ENCODE measurements at places on chromosomes 16 and 17.

DNA sequence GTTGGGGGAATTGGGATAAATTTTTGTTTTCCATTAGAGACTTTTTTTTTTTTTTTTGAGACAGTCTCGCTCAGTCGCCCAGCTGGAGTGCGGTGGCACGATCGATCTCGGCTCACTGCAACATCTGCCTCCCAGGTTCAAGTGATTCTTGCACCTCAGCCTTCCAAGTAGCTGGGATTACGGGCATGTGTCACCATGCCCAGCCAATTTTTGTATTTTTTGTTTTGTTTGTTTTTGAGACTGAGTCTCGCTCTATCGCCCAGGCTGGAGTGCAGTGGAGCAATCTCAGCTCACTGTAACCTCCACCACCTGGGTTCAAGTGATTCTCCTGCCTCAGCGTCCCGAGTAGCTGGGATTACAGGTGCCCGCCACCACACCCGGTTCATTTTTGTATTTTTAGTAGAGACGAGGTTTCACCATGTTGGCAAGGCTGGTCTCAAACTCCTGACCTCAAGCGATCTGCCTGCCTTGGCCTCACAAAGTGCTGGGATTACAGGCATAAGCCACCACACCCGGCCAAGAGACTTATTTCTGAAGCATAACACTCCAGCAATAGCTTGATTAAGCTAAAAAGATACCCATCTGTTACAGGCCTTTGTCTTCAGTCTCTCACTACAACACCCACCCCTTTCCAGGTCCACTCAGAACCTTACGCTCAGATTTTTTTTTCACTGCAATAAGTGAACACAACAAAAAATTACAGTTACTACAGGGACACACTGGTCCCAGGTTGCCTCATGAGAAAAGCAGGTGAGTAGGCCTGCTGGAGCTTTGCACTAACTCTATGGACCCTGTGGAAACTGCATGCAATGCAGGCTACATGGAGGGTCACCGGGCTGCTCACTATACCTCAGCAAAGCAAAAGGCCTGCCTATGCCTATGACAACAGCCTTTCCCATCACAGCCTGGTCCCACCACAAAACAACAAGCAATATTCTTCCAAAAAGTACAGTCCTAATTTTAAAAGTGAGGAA is 34.6 kb downstream of the KANSL1 start:
- DNase-seq: no peak

DNA sequence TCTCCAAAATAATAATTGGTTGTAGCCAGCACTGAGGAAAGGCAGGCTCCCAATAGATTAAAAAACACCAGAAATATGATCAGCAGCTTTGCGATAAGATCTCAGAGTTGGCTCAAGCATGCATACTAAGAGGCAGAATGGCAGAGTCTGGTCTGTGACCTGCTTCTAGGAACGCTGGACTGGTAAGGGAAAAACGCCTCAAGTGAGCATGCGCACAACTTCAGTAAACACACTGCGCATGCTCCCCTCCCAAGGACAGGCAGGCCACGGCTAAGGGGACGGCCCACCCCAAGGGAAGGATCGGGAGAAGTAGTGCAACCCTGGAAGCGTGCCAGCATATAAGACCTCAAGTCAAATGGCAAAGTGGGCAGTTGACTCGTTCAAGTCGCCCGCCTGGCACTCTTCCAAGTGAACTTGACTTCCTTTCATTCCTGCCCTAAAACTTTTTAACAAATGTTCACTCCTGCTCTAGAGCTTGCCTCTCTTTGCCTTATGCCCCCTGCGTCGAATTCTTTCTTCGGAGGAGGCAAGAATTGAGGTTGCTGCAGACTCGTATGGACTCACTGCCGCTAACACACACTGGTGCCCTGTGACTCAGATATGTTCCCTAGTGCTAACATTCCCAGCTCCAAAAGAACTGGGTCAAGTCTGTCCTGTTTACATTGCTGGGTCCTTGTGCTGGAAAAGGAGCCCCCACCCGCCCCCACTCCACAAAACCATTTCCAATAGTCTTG is 22.4 kb upstream of the PRM1 start:
- no peak for DNase-seq

DNA sequence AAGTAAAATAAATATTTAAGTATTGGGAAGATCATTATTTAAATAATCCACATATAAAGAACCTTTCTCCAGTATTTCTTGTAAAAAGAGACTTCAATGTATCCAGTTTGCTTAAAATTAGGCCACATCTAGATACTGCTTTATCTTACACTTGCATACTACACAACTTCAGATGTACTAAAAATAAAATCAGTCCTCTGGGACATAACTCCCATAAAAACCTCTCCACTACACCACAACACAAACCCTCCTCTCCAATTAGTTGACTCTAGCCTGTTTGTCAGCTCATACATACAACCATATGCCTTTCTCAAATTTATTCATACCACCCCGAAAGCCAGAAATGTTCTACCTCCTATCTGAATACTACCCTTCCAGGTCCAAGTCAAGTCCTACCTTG is 21.6 kb downstream of the SPOP start:
- no peak for DNase-seq

- no peak for DNase-seq
Measured at GRCh38 chr16:84079664-84080063, 37.1 kb upstream of the SLC38A8 start.

- DNase-seq: no peak
Measured at GRCh38 chr17:80663781-80664206, 119.2 kb downstream of the RPTOR start.

GRCh38 chr16:67560827-67561342 is 1.4 kb upstream of the CTCF start:
- no peak for DNase-seq

GRCh38 chr16:88931373-88931900 is 45.6 kb downstream of the CBFA2T3 start:
- no peak for DNase-seq

- no peak for DNase-seq
Measured at GRCh38 chr17:57256708-57257112, 387 bp downstream of the MSI2 start.

DNA sequence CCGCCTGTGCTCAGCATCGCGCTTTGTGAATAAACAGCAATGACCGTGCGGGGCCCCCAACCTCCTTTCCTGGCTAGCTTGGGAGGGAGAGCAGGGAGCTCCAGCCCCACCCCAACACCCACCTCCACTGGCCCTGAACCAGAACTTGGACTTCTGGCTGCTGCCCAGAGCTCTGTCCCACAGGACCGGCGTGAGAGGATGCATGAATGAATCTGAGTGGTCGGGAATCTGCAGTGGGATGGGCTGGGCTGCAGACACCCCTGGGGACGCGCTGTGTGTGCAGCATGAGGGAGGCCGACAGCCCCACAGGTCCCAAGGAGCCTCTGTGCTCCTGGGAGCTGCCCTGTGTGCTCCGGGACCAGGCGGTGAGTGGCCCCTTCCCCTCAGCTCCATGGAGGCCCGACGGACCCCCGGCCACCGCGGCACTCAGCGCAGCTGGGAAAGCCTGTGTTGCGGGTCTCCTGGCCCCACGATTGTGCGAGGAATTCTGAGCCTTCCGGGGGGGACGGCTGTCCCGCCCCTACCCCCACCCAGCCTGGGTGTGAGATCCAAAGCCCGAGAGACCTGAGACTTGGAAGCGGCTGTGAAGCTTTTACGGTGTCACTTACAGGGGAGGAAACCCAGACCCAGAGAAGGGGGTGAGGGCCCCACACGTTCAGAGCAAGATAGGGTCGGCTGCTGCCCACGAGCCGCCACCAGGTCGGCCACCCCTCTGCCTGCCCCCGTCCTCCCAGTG is 5.4 kb downstream of the PIEZO1 start:
- DNase-seq: no peak

DNA sequence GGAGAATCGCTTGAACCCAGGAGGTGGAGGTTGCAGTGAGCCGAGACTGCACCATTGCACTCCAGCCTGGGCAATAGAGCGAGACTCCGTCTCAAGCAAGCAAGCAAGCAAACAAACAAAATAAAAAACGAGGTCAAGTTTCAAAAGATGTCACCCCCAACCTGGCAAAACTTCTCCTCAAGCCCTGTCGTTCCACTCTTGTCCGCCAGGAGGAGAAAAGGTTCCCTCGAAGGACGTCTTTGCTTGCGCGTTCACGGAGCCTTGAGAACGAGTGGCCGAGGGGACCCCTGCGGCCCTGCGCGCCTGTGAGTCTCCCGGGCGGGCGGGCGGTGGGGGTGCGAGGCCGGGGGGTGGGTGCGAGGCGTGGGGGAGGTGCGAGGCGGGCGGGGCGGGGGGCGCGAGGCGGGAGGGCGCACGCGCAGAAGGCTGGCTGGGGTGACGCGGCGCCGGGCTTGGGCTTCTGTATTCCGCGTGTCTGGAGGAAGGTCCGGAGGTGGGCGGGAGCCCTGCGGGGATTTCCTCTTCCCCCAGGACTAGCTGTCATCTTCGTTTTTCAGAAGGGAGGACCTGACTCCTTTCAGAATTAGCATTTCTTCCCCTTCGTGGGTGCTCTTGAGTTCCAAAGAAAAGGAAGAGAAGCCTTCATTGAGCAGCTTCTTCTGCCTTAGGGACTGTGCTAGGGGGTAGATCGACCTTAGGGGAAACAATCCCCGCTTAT is 3.7 kb downstream of the SLC52A1 start:
- DNase-seq: no peak

DNA sequence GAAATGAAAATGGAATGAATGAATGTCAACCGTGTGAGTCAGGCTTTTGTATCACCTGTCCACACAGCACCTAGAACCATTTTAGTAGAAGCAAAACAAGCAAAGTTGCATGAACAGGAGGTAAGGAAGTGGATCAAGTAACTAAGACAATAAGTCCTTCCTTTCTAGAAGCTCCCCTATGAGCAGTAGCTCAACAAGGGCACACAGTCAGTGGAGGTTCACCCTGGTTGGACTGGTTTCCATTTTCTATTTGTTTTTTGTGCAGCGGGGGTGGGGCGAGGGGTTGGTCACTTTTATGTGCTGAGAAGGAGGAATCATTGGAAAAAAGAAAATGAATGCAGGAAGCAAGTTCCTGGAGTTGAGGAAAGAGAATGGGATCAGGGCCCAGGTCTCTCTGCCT is 4.0 kb upstream of the HSBP1 start:
- DNase-seq: no peak

DNA sequence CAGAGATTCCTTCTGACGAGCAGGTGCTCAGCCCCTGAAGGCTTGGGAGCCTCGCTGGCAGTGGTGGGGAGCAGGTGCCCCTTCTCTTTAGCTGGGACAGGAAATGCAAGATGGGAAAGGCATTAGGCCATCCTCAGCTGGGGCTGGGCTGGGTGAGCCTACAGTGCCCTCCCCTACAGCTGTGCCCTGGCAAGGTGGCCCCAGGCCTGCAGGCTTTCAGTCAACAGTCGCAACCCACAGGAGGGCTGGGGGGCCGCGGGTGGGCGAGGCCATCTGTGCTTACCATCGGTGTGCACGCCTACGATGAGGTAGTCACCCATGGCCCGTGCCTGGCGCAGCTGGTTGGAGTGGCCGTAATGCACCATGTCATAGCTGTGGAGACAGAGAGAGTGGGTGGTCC is 2.0 kb downstream of the PCYT2 start:
- no peak for DNase-seq

GRCh38 chr17:82780195-82780594 is 28.3 kb downstream of the TBCD start:
- DNase-seq: no peak

- DNase-seq: no peak
Measured at GRCh38 chr17:14396547-14396946, 95.7 kb downstream of the HS3ST3B1 start.

DNA sequence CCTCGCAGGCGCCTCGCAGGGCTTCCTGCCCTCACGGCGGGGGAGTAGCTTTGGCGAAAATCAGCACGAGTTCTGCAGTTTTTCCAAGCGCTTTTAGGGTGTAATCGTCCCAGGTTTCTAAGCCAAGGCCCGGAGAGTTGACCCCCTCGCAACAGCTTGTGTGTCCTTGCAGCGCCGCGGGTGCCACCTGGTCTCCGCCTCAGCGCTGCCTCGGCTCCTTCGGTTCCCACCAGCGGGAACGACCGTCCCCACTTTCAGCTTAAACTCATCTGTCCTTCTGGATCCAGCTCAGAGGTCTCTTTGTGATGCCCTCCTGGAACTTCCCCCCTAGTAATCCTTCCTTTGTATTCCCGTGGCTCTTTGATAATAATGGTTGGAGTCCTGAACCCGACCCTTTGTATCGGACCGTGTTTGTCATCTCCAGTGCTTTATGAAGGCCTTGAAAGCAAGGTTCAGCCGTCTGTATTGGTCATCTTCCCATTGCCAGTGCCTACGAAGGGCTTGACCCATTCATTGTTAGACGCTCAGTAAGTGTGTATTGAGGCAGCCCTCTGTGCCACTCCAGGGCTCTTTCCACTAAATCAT is 858 bp upstream of the SMARCE1 start:
- no peak for DNase-seq

DNA sequence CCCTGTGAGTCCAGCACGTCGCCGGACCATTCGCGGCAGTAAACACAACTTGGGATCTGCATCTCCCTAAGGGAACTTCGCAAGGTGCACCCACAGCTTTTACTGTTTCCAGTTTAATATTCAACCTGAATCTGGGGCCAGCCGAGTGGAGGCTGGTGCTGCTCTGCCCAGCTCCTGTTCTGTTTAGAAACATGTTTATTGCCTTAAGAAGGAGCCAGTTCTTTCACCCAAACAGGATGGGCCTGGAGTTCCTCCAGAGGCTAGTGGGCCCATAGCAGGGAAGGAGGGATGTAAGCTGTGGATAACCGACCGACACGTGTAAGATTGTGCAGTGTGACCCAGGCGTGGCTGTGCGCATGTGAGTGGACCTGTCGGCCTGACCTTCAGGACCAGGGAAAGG is 17.4 kb downstream of the TBC1D24 start:
- no peak for DNase-seq

DNA sequence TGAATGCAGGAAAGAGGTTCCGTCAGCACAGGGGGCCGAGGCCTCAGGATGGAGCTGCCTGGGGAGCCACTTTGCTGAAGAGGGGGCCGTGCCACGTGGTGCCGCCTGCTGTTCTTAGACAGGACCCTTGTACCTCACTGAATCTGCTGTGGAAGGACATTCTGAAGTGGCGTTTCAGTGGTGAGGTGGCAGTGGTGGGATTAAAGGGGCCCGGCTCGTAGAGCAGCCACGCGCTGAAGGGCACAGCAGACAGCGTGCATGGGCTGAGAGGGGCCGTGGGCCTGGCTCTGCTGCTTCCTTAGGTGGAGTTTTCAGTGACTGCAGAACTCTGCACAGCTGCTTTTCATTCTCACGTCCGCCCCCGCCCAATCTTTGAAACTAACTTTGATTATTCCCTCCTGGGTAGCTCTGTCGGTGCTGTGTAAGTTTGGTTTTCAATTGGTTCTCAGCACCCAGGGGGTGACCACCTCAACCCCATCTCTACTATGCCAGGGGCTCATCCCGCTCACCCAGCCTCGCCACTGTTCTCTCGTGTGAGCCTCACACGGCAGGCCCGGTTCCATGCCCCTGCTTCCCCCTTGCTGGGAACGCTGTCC is 70.3 kb downstream of the SEC14L1 start:
- no peak for DNase-seq

All from SIG-M5 (cell line).